WTC11 (cell line): ENCODE measurements at places on chromosomes 3 and 15. TPM values are rescaled to one million over a fixed set of nuclear protein-coding genes. Genes with fewer than 3 reads are reported as not detected.

- no peak overlapping the region for H3K27ac ChIP-seq
- H3K4me1 ChIP-seq = peaks cover 2% of the 10 kb centered on the region
- DNase-seq = no peak
- no peaks in the 10 kb centered on the region for H3K36me3 ChIP-seq
Measured at GRCh38 chr3:186609247-186609868, 3.5 kb upstream of the AHSG start.

DNA sequence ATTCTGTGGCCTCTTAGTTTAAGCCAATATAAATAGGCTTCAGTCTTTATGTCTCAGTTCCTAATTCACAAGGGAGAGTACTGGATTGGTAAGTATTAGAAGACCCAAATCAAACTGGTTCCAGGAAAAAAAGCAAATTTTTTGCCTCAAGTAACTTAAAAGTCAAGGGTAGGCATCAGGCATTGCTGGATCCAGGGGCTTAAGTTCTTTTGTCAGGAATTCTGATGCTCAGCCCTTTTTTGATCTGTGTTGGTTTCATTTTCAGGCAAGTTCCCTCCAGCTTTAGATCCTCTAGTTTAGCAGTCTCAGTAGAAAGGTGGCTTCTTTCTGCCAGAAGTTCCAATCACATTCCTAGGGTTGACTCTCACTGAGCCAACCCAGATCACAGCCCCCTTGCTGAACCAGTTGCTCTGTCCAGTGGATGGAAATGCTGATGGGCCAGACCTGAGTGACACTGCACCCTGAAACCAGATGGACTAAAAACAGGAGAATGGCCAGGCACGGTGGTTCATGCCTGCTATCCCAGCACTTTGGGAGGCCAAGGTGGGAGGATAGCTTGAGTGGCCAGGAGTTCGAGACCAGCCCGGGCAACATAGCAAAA, 253.5 kb downstream of the SHQ1 start:
- H3K4me3 ChIP-seq = no peak overlapping the region
- H3K4me1 ChIP-seq = peaks cover 50% of the 10 kb centered on the region

The NOX5 gene
- total RNA-seq = not detected in 3 replicates

- DNase-seq = no peak
- H3K36me3 ChIP-seq = no peaks in the 10 kb centered on the region
- H3K4me1 ChIP-seq = peaks cover 3% of the 10 kb centered on the region
- H3K27me3 ChIP-seq = no peaks in the 10 kb centered on the region
- no peak overlapping the region for H3K27ac ChIP-seq
Measured at GRCh38 chr3:177513815-177514610, 316.7 kb upstream of the TBL1XR1 start.
